ENCODE measurements at places on chromosomes 7 and 10.

GRCh38 chr10:110959379-110960332 lies 40.3 kb downstream of the SHOC2 start:
- no peak for DNase-seq

- no peak for DNase-seq
Observed at GRCh38 chr7:17910377-17910776, 29.9 kb downstream of the SNX13 start.

DNA sequence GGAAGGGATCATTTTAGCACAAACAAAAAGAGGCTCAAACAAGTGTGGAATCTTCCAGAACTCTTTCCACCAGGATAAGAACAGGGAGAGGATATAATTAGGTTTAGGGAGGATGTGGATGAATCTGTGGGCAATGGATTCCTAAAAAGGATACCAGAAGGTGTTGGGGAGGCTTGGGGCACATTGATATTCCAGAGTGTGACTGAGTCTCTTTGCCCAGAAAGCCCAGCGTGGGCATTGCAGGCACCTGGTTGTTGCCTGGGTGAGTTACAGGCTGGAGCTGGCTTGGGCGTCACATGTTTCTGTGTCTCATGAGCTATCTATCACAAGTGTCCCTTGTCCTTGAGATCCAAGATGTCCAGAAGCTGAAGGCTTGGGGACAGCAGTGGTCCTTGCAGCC lies 3.3 kb downstream of the COL26A1 start:
- no peak for DNase-seq

GRCh38 chr7:15457990-15458955 lies 103.5 kb downstream of the AGMO start:
- DNase-seq, result no peak

- no peak for DNase-seq
Observed at GRCh38 chr10:7186387-7187018, 224.3 kb downstream of the SFMBT2 start.

DNA sequence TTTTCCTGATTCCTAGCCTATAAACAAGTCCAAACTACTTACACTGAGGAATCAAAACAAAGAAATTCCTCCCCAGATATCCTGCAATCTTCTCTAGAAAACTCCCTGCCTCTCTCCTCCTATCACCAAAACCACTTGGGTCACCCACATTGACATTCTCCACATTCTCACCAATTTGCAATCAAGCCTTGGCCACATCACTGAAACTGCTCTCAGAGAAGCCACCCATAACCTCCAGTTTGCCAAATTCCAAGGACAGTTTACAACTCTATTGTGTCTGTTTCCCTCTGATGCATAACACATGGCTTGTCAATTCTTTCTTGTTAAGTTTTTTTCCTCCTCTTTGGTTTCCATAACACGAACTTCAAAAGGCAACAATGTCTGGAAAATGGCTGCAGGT lies 233.5 kb downstream of the XPNPEP1 start:
- DNase-seq, result no peak

Measured in T-helper 17 cell (primary cell).